ENCODE measurements at places on chromosomes 2 and 18. TPM values are rescaled to one million over a fixed set of nuclear protein-coding genes. Genes with fewer than 3 reads are reported as not detected.

SPDYA gene
- total RNA-seq = 0.54 TPM

RNU2-63P gene
- total RNA-seq = 19.8 TPM

TMEM247 gene
- total RNA-seq = not detected

ERBB4 gene
- total RNA-seq = 158 TPM

IL1R1 gene
- total RNA-seq = 2.4 TPM

PLEKHA3 gene
- total RNA-seq = 22.3 TPM

MTLN gene
- total RNA-seq = 35.5 TPM

HNMT gene
- total RNA-seq = 18.0 TPM

LOXHD1 gene
- not detected for total RNA-seq
